ENCODE measurements at places on chromosomes 2 and 18.

DNA sequence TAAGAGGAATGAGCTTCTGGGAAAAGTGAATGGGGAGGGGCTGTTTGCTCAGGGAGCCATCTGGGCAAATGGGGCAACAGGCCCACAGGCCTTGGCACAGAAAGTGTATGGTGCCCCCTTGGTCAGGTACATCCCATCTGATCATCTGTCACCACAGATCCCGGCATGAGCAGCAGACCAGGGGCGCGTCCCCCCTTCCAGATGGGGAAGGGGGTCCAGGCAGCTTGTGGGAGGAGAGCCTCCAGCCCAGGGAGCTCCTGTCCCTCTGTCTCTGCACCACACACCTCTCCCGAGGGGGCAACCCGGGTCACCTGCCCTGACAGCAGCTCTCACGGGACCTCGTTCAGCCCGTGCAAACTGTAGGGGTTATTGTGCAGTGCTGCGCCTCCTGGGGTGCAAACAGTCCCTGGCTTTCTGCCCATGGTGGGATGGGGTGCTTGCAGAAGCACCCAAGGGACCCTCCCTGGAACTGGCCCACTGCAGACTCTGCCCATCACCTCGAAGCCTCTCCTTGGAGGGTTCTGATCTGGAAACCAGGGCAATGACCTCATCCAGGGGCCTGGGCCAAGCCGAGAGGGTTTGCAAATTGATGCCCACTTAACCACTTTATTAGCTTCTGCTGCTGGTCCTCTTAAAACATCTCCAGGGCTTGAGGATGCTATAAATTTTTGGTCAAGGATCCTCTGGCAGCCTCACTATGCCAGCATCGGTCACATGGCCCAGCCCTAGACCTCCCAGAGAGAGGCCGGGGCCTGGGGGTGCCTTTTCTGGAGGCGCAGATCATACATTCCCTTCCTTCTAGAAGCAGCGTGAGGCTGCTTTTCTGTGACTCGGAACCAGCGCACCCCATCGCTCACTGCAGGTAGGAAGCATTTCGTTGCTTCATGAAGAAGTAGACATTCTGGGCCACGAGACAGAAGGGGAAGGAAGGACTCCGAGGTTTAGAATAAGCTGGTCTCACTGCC lies 7.6 kb upstream of the BOK start:
- no peak for DNase-seq

DNA sequence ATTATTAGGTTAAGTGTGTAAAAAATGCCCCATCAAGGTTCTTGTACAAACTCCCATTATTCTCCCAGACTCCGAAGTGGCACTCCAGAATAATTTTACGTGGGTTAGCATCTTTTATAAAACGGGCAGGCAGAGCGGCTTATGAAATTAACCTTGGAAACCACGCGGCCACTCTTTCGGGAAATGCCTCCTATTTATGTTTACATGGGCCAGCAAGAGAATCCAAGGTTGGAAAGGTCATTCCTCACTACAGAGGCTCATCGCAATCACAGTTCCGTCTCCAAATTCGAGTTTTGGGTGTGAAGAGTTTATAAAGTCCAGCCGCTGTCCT lies 1.2 kb upstream of the IMPA2 start:
- no peak for DNase-seq

DNA sequence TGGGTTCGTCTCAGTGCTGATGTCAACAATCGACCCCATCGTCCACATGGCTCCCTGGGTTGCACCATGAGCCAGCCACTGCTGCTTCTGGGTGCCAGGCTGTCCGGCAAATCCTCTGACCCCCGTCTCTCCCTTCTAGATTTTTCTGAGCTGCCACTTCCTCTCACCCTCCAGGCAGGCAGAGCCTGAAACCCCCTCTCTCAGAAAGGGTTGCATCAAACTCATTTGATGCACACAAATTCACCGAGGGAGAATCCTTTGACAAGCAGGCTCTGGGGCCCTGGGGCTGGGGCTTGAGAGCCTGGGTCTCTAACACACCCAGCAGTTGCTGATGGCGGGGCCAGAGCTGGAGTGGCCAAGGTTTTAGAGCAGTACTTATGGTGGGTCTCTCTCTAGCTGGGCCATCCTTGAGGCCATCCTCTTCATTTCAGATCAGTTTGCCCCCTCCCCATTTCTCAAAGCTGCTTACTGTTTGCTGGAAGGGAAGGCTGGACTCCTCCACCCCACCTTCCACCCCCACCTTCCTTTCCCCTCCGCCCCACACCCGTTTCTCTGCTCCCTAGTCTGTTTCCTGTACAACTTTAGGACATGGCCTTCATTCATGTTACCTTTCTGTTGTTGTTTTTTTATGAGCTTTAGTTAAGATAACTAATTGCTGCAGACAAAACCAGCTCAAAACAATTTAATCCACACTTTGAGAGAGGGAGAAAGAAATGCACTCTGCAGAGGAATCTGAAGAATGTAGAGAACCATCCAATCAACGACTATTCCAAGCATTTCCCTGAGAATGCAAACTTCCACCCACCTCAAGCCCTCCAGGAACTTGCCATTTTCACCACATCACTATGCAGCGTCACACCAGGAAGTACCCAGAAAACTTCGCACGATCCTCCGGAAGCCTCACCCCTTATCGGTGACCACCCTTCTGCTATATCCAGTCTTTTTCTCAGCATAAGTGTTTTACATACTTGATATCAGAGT lies 69.5 kb downstream of the ARL4C start:
- no peak for DNase-seq

DNA sequence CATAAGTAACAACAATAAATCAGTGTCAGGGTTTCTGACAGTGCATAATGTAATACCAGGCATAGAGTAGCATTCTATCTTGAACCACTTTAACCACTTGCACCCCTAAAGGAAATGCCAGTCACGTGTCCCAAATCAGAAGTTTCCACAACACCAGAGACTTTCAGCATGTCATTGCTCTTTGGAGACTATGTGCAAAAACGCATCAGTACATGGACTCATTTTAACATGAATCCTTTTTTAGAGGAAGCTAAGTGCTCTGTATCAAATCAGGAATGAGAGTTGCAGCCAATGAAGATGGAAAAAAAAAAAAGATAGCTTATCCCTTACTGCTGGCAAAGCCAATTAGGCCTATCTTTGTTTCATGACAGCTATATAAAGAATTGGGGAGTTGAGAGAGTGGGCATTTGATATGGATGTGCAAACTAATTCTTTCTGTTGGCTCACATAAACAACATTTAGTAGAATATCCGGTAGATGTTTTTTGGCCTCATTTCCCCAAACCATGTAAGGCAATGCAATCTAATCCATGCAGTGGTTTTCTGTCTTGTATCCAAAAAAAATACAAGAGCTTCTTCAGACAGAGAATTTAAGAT lies 353.1 kb downstream of the IRS1 start:
- no peak for DNase-seq

DNA sequence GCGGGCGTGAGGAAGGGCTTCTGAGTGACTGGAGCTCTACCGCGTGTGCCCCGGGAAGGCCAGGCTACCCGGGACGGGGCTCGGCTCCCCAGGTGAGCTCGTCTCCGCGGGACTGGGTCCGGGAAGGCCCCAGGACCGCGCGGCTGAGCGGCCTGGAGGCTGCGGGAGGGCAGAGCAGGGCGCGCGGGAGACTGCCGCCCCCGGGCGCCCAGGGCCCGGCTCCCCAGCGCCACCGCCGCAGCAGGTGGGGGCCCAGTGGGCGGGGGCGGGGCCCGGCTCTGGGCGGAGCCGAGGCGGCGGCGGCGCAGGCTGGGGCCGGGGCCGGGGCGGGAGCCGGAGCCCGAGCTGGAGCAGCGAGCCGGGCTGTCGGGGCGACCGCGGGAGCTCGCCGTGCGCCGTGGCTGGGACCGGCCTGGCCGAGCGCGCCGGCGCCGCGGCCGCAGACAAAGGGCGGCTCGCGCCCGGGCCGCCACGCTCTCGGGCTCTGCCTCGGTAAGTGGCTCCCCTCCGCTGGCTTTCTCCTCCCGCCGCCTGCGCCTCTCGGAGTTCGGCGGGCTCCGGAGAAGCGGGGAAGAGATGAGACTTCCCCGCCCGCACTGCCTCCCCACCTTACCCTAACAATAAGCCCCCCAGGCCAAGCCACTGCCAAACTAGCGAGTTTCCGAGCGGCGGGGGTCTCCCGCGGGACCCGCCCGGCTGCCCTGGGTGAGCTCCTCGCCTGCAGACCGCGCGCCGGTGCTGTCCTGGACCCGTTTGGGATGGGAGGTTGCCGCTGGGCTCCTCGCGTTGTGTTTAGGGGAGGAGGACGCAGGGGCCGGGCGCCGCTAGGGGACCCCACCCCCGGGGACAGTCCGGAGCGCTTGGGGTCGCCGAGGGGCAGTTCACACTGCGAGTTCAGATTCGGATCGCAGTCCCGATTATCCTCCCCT lies at the start of gene MAPK4:
Gene MAPK4 (plus strand): TSS at position 336 of the 929 bp plus-strand sequence. CDS start 103,872 bp downstream, outside the sequence.
- no peak for DNase-seq

DNA sequence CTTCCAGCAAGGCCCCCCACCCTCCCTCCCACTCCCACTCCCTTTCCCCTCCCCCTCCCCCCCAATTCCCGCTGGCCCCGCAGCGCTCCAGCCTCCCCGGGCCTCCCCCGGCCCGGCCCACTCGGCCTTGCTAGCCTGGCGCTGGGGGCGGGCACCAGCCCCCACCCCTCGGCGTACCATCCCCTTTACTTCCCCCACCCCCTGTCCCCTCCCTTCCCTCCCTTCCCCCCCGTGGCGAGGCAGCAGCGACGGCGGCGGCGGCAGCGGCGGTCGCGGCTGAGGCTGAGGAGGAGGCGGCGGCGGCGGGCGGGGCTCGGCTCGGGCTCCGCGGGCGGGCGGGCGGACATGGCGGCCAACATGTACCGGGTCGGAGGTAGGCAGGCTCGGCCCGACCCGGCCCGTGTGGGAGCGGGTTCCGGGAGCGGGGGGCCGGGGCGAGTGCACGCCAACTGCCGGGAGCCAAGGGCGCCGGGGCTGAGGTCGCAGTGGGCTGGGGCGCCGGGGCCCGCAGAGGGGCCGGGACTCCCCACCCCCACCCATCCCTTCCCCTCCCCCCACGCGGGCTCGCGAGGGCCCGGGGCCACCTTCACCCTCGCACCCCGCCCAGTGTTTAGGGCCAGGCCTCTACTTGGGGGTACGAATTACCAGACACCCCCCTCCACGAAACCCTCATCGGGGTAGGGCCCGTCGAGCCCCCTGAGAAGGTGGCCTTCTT lies at the start of gene MTA3:
Gene MTA3 (plus strand): TSS at position 232 of the 715 bp plus-strand sequence. CDS start 114 bp downstream, at position 346.
- peak; percentile 44 for DNase-seq

DNA sequence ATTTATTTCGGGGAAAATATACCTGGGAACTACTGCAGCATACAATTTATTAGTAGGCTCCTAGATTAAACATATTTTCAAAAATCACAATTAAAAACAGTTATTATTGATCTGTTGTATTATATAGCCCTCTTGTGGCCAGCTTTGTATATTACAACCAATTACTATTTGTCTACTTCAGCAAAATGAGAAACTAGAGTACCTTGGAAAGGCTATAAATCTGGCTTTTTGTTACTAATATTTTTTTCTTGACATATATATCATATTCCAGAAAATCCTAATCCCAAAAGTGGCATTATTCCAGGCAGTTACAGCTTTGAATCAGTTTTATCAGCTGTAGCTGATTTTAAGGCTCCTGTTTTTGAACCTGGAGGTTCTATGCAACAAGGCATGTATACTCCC lies 101.2 kb downstream of the UBR3 start:
- DNase-seq = no peak

DNA sequence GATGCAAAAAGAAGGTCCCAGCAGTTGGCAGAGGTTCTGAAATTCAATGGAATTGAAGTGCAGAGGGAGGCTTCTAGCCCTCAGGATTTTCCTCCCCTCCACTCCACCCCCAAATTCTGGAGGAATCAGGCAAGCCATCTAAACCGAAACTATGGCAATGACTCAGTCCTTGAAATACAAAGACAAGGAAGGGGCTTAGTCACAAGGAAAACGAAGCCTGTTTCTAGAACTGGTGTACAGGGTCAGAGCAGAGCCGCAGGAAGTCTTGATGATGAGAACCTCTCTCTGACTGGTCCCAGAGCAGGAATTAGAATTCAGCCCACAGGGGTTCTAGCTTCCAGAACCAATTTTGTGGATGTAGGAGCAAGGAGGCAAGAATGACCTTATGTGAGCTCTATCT lies 111.7 kb upstream of the SCN1A start:
- no peak for DNase-seq

- no peak for DNase-seq
Observed at GRCh38 chr18:10374195-10374594, 80.2 kb upstream of the APCDD1 start.

GRCh38 chr2:208179028-208179609 lies 10.7 kb downstream of the C2orf80 start:
- no peak for DNase-seq

DNA sequence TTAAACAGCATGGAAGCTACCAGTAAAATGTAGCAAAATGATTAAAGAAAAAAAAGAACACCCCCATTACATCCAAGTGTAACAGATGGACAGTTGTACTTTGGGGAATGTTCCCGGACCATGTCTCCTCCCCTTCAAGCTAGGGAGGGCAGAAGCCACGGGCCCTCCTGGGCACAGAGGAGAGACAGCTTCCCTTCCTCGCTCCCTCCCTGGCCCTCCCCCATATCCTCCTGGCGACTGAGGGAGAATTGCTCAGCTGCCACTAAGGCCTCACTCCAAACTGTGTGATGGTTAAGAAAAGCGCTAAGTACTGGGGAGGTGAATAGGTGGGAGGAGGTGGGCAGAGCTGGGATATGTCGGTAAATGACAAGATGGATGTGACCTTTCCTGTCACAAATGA lies 358.0 kb downstream of the HRH4 start:
- no peak for DNase-seq

- no peak for DNase-seq
Observed at GRCh38 chr18:23573626-23574431, 12.5 kb downstream of the NPC1 start.

GRCh38 chr2:98795891-98796676 lies 65.2 kb upstream of the MGAT4A start:
- DNase-seq = no peak

DNA sequence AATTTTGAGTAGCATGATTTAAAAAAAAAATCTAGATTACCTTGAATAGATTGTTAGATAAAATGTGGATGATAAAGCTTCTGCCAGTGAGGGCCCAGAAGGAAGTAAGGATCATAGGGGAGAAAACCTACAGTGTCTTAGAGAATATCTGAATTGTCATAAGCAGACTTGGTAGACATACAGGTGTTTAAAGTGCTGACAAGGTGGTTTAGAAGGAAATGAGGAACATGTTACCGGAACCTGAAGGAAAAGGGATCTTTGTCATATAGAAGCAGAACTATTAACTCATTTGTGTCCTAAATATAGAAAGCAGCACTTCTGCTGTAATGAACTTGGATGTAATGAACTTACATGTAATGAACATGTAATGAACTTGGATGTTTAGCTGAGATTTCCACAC lies 94.9 kb upstream of the TTC27 start:
- no peak for DNase-seq

DNA sequence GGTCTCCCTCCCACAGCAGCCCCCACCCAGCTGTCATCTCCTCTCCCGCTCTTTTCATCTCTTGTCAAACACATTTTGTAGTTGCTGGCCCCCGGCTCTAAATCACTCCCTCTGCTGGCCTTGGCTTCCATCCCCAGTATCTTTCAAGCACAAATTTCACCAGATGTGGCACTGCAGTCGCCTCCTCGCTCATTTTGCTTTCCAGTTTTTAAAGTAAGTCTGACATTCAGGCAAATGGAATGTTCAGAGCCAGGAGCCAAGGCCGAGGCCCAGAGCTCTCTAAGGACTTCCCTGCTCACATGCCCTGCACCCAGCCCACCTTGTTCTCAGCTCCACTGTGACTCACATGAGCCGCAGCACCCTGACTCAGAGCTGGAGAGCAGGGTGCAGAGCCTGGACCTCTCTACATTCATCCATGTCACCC lies 158.4 kb downstream of the GALNT14 start:
- DNase-seq = no peak

- no peak for DNase-seq
Observed at GRCh38 chr18:58268849-58269248, 224.8 kb downstream of the NEDD4L start.

Measured in stimulated activated CD4-positive, alpha-beta T cell treated with anti-CD3 and anti-CD28 coated beads, Interleukin-15, amount 100 ng/mL, for 1 hour (primary cell).